T1000 (cell line): ENCODE measurements at places on chromosomes 6 and 20.

- DNase-seq, result no peak
These were observed 7.2 kb upstream of the IL20RA start for GRCh38 chr6:137051790-137052472.

DNA sequence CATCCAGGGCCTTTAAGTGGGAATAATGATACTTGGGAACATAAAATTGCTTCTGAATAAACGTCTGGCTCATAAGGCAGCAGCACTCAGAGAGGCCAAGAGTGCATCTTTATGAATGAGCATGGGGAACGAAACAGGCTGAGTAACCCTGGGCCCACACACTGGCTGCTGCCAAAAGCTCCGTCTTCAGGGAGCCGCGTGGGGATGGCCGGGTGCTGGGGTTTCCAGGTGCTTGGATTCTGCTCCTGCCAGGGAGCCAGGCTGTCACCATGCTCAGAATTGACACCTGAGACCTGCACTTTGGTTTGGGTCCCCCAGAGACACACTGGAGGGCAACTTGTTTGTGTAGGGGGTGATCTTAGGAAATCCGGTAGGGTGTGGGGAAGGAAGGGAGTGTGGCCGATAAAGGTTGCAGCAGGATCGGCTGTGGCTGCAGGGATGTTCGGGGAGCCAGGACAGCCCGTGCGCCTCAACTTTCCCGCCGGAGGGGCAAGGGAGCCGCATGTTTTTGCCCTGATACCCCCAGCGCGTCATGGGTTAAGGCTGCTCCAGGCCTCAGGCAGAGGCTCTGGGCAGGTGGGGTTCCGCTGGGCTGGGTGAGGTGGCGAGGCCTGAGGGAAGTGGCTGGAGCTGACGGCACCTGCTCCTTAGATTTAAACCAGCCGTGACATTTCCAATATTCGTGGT, 101.8 kb downstream of the YTHDF1 start:
- no peak for DNase-seq

DNA sequence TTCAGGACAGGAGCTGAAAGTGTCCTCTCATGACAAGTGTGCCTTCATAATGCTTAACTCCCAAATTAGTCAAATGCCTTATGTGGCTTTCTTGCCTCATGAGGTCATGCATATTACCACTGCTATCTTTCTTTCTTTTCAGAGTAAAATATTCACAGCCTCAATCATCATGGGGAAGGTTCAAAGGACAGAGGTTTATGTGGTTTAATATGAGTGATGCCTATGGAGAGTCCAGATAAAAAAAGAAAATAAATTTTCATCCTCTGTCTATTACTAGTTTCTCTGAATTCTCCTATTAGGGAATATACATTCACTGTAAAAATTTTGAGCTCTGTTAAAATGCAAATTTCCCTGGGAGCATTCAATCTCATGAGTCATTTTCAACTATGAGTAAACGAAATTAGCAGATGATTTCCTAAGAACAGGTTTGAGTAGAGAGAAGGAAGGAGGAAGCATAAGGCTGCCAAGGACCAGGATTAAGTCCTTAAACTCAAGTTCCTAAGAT, 396.9 kb upstream of the ADGRB3 start:
- DNase-seq, result no peak

DNA sequence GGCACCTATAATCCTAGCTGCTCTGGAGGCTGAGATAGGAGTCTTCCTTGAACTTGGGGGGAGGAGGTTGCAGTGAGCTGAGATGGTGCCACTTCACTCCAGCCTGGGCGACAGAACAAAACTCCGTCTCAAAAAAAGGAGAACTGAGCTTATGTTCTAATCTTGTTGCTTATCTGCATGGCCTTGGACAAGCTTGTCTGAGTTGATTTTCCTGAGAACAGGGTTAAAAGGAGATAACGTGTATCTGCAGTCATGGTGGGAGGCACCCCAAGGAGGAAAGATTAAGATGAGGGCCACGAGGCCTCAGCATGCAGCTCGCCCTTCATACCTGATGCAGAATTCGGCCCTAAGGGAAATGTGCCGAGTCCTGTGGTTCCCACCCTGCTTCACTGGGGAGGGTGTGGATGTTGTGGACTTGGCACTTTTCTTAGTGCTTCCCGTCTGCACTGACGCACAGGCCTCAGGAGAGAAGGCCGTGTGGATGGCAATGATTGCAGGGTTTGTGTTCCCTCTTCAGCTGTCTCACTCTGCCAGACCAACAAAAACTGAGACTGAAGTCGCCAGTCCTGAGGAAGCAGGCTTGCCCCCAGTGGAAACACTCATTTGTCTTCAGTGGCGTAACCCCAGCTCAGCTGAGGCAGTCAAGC, 56.3 kb downstream of the EZR start:
- DNase-seq, result no peak

DNA sequence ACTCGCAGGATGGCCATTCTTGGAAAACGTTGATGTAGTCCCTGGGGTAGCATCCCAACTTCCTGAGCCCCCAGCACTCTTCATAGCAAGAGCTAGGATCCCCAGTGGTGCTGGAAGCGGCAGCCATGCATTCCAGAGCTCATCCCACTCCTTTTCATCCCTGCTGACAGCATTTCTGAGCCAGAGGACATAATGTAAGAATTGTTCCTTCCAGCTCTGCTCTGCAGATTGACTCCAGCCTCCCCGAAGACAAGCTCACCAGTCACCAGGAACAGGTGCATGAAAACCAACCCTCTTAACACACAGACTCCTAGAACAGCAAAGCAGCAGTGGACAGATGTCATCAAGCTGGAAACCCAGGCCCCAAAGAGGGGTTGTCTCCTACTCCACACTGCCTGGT, 3.8 kb downstream of the SLC13A3 start:
- no peak for DNase-seq

GRCh38 chr6:163175301-163175700, 239.2 kb upstream of the QKI start:
- DNase-seq, result no peak

GRCh38 chr6:166336847-166337246, 5.5 kb downstream of the SFT2D1 start:
- no peak for DNase-seq

DNA sequence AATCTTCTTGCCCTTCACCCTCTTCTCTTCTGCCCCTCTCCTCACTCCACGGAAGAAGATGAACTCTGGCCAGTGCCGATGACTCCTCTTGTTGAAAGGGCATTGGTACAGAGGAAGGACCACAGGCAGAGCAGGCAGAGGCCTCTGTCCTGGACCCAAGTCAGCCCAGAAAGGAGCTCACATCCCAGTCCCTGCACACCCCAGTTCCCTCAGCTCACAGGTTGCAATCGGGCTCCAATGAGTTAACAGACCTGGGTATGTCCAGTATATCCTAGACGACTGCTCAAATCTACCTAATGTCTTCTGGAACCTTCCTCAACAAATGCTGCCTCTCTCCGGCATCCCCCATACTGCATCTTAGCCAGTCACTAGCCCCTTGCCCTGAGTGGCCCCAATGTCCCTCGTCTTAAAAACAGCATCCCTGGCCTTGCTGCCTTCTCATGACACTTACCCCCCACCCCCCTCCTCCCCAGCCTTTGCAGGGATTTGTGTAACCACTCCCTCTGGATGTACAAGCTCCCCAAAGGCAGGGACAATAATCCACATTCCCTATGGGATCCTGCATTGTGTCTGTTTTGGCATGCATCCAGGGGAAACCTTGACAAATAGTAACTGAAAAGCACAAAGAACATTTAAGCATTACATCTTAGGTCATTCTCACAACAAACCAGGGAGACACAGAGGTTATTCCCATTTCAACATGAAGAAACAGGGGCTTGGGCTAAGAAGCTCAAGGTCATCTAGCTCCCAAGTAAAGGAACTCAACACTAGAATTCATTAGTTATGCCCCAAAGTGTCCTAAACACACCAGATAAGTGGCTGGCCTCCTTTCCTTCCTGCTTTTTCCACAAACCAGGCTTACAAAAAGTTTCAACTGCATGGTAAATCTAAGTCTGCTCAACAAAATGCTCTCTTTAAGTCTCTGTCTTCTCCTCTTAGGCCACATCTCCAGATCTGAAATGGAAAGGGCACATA, 45.1 kb downstream of the TRERF1 start:
- DNase-seq, result no peak

DNA sequence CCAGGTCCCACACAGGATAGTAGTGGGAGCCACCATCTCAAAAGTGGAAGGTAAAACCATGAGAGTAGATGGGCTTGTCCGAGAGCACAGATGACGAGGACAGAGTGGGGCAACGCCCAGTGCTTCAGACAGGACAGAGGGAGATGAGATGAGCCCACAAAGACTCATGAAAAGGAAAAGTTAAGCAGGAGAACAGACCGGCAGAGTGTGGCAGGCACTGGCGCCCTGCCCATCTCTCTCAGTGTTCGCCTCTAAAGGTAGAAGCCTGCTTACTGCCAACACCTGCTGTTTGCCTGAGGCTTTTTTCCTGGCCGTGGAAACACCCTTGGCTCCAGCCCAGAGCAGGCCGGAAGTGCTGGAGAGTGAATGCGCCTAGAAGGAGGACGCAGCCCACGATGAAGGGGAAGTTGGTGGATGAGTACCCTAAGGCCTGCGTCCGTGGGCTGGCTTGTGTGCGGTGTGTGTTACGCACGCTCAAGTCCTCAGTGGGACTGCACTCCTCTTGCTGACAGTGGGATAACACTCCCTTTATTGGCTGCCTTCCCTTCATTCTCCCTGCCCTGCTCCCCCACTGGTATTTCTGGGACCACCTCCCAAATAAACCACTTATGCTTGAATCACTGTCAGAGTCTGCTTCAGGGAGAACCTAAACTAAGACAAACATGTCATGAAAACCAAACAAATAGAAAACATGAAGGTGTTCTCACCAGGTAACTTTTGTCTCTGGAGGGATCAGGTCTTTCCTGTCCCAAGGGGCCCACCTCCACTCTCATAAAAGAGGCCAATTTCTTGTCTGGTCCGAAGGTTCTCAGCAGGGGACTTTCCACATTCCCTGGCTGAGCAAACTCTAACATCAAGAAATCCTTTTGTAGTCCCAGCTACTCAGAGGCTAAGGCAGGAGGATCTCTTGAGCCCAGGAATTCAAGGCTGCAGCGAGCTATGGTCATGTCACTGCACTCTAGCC, 9.1 kb upstream of the FOXP4 start:
- DNase-seq, result no peak

DNA sequence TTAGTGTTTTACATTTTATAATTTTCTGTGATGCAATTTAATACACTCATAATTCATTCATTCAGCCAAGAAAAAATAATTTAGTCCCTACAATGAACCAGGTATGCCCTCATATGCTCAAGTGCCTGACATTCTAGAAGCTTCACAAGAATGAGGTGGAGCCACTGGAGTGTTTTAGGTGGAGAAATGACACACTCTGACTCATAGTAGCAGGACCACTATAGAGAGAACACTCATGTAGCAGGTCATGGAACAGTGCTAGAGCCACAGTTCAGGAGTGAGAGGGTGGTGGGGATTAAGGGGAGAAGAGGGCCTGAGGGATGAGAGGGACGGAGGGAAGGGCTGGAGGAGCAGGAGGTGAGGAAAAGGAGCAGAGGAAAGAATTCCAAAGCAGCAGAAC, 1.4 kb upstream of the HLA-G start:
- DNase-seq, result no peak

DNA sequence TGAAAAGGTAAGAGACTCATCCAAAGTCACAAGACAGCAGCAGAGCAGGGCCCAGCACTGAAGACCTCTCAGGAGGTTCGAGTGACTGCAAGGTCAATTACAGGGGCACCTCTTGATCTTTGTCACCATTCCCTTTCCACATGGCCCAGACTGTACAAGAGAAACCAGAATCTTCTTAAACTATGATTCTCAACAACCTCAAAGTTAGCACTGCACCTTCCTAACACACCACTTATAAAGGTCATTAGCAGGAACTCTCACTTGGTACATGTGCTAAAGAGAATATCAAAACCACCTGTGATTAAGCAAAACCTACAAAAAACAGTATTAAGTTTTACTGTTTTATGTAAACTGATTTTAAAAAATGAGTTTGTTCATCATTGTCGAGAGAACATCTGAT, 70.2 kb downstream of the DTNBP1 start:
- no peak for DNase-seq

GRCh38 chr6:34227761-34228421, 8.8 kb upstream of the HMGA1 start:
- DNase-seq, result no peak

GRCh38 chr6:13455552-13455966, 31.8 kb downstream of the GFOD1 start:
- DNase-seq, result no peak

DNA sequence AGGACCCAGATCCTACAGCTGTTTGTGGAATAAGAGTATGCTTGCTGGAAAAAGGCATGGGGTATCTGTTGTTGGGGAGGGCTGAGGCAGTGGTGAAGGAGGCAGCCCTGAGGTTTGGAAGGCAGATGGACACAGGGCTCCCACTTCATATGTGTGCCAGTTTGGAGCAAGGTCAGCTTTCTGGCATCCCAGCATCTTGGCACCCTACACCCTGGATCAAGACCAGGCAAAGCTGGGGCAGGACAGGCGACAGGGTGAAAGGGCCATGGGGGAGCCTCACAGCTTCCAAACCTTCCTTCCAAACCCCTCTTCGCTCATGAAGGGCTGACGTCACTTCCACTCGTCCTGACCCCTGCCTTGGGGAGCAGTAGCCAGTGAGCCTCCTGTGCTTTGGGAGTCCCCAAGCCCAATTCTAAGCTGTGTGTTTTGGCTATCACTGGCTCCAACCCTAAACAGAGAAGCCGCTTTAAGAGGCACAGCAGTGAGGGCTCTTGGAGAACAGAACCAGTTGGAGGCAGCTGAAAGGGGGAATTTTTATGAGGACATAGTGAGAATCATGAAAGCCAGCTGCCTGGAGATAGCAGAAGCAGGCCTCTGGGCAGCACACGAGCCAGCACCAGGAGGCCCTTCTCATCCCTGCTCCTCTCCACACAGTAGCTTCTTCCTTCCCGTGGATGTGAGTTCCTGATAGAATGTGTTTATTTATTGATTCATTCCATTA, 448.6 kb upstream of the CDH4 start:
- no peak for DNase-seq

- DNase-seq, result no peak
These were observed 6.9 kb downstream of the EPHA7 start for GRCh38 chr6:93412452-93412851.

DNA sequence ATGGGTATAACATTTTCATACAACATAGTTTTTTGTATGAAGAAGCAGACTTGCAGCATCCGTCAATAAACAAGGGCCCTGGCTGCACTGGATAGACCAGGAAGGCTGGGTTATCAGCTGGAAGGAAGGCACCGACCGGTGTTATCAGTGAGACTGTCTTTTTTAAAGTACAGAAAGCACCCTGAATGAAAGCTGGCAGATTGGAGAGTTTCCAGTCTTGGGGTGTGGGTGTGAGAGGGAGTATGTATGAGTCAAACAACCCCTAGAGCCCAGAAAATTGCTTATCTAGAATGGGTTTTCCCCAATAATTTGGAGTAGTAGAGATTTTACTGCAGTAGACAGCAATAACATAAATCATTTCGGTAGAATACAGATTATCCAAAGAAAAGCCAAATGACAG, 42.4 kb downstream of the TXLNB start:
- no peak for DNase-seq

GRCh38 chr20:5658912-5659345, 91.3 kb upstream of the SHLD1 start:
- no peak for DNase-seq
